Liver (tissue), 10 donors: ENCODE measurements at places on chromosomes 11 and 22.
A peak's percentile ranks its signal among the peaks of the same experiment; 100 is the strongest.

DNA sequence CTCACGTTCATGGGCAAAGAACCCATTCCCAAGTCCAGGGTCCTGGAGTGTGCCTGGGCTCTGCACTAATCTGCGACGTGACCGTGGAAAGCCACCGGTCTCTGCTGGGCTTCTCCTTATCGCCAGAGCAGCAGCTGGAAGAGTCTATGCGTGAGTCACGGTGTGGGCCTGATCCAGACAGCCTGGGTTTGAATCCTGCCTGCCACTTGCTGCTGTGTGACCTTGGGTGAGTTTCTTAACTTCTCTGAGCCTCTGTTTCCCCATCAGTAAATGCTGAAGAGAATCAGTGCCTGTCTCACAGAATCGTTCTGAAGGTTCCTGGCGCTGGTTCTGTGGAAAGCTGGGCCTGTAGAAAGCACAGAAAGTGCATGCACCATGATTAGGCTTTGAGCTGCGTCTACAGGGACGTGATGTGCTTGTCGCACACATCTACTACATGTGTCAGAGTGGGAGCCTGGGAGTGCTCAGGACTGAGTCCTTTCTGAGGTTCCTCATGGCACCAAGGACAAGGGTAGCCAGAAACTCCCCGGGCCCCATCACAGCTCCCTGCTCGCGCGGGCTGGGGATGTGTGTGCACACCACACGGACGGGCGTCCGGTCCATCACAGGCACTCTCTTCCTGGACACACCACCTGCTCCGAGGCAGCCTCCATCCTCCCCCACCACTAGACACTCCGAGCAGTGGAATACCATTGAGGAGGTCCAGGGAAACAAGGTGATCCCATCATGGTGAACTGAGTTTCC, 20.5 kb upstream of the PDGFB start:
- no peak for DNase-seq

GRCh38 chr11:88174709-88175568, at the start of gene RAB38:
RAB38 (minus strand) TSS chr11:88175443; CDS start chr11:88175384, 59 bp downstream.
- peak; percentile 44 for DNase-seq

GRCh38 chr22:23938328-23939016, 22.5 kb downstream of the GSTT2B start:
- no peak for DNase-seq

DNA sequence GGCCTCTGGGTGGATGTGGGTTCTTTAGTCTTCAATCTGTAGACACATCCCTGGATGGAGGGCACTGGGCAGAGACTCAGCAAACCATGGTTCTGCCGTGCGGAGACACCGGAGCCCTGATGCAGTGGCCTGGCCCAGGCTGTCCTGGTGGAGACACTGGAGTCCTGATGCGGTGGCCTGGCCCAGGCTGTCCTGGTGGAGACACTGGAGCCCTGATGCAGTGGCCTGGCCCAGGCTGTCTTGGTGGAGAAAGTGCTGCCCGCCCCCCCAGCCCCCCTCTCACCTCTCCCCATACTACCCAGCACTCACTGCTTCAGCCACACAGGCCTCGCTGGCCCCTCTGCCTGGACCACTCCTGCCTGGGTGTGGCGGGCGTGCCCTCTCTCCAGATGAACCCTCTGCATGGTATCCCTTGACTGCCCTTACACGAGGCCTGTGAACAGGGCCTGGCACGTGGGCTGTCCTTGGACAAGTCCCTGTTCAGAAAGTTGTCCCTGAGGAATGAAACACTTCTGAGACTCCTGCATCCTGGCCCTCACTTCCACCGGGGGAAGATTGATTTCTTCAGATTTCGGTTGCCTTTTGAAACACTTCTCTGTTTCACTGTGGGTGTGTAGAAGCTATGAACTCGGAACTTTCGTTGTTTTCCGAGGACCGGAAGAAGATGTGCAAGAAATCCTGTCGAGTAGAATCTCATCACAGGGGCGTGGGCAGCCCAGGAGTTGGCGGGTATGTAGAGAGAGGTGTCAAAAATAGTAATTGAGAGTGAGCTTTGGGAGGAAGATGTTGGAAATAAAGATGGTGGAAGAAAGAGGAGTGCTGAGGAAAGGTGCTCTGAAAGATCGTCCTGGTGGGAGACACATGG, 26.2 kb downstream of the IGHMBP2 start:
- DNase-seq, result no peak

DNA sequence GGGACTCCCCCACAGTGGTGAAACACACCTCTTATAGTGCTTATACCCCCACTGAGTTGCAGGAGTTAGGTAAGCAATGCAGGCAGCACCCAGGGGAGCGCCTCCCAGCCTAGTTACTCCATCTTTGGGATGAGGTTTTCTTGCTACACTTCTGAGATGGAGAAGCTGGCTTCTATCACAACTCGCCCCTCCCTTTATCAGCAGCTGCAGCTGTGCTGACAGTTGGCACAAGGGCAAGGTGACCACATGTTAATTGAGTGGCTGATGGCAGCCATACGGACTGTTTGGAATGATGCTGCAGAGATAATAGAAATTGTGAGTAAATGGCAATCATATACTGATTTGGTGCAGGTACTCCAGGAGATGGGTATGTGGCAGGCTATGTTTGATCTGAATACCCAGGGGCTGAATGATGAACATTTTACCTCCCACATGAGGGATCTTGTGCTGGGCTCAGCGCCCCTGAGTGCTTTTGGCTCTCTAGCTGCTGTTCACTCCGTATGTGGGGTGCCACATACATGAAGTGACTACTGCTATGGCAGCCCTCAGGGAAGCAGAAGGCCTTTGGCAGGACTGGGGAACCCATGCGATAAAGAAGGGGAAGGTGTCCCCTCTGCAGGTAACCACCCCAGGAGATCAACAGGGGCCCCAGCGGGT, 29.2 kb upstream of the KCNA4 start:
- no peak for DNase-seq
